ENCODE measurements at places on chromosomes 6 and 20.

DNA sequence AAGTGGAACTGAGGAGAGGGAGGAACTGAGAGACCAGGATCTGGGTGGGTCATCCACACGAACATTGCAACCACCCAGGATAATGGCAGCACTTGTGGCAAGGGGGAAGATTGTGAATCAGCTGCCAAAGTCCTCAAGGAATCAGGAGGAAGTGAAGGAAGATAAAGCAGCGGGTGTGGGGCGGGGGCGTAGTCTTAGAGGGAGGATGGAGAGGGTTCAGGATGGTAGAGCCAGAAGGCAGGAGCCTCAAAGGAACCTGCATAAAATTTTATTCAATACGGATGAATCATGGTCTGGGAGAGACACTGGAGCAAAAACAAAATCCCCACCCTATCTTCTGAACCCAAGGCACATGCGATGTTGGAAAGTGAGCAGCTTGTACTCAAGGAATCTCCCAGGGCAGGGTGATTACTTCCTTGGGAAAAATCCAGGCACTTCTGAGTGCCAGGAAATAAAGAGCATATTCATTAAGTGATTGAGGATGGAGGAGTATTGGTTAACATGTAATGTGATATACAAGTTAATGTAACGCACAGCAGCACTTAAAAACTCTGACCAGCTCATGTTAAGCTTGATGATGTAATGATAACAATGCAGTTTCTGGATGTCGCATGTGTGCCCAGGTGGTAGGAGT, 82.0 kb upstream of the B3GAT2 start:
- no peak for DNase-seq

DNA sequence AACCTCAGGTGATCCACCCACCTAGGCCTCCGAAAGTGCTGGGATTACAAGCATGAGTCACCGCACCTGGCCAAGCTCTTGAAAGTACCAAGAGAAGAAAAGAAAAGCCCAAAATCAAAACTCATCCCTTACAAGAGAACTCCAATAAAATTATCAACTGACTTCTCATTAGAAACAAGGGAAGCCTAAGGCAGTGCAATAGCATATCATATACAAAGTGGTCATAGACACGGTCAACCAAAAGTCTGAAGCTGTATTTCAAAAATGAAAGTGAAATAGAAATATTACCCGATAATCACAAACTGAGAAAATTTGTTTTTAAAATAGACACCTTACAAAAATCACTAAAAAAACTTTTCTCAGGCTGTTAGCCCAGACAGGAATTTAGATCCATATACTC, 1321.1 kb upstream of the GJE1 start:
- DNase-seq: no peak

- DNase-seq: no peak
These were observed 280.2 kb downstream of the TAF4 start for GRCh38 chr20:61785567-61785816.

DNA sequence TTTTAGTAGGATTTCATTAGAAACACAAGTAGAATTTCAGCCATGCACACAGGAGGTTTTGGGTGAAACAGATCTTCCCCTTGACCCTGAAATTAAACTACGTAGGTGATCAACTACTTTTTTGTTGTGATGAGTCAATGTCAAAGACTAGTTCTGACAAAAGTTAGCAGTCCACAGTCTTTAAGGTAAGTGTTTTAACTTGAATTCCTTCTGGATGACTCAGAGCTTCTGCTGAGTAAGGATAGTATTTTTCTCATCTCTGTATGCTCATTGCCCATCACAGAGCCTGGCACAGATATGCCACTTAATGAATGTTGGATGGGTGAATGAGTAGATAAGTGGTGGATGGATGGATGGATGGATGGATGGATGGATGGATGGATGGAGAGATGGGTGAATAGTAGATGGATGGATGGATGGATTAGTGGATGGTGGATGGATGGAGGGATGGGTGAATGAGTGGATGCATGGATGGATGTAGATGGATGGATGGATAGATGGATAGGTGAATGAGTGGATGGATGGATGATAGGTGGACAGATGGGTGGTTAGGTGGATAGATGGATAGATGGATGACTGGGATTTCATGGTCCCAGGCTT, 165.3 kb downstream of the ZMYND8 start:
- DNase-seq: no peak

- no peak for DNase-seq
These were observed 243.6 kb downstream of the KHDRBS2 start for GRCh38 chr6:62042429-62042828.

- no peak for DNase-seq
These were observed 28.0 kb downstream of the PPP1R3G start for GRCh38 chr6:5113096-5113495.

DNA sequence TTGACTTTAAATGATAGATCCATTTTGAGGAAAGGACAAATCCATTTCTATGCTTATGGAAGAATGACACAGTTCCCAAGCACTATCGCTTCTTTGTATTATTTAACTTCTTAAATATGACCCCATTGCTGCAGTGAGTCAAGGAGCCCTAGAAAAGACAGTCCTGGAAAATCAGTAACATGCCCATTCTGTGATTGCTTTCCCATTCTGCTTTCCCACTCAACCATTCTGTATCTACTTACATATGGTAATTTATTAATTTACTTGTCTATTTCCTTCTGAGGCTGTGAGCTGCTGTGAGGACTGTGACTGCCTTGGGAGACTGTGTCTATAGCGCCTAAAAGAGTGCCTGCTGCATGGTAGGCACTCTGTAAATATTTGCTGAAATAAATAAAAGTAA, 85.4 kb upstream of the TMEM30A start:
- DNase-seq: no peak

All from CD4-positive, CD25-positive, alpha-beta regulatory T cell (primary cell).